ENCODE measurements at places on chromosomes 7 and 10. TPM values are rescaled to one million over a fixed set of nuclear protein-coding genes. Genes with fewer than 3 reads are reported as not detected.

GRCh38 chr10:132096863-132097478, 31.2 kb downstream of the JAKMIP3 start:
- no peak for DNase-seq

Gene GPR15LG
- not detected for total RNA-seq

- DNase-seq = no peak
These were observed 62.3 kb upstream of the PDLIM1 start for GRCh38 chr10:95353123-95353522.

Gene PLAU
- total RNA-seq = 614 TPM

DNA sequence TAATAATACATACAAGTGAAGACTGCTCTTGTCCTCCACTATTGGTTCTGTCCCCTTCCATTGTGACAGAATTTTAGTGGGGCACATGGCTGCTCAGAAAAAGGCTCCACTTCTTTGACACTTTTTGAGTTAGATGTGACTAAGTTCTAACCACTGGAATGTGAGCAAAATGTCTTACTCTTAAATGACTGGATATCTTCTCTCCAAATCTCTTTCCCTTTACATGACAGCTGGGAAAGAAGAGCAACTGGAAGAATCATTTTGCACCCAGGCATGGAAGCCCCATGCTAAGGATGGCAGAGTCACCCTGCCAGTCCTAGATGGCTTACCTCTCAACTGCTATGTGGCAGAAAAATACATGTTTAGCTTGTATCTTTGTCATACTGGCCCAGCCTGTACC, 97.7 kb downstream of the CACNA2D1 start:
- peak; percentile 58 for DNase-seq

DNA sequence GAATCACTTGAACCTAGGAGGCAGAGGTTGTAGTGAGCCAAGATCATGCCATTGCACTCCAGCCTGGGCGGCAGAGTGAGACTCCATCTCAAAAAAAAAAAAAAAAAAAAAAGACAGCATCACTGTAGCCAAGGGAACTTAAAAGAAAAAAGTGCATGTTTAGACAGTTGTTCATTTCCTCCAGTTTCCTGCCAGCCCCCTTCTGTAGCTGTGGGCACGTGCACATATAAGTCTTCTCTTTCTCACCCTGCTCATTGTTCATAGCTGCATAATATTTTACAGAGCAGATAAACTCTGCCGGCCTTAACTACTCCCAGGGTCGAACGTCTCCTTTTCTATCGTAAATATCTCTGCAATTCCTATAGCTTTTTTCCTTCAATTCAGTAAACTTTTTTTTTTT, 132.6 kb downstream of the LHPP start:
- DNase-seq = no peak

GRCh38 chr7:143487566-143487965, 9.9 kb downstream of the TAS2R41 start:
- peak; percentile 45 for DNase-seq

GRCh38 chr7:49911909-49912308, 138.5 kb downstream of the VWC2 start:
- no peak for DNase-seq

GRCh38 chr10:23073527-23073926, 21.9 kb upstream of the MSRB2 start:
- DNase-seq = peak; percentile 34

Gene TBATA
- not detected for total RNA-seq

Gene GDF10
- total RNA-seq = not detected

Gene OR9A2
- total RNA-seq = not detected

Gene LRIT1
- total RNA-seq = not detected

Gene PRXL2A
- not detected for total RNA-seq

Gene GBF1
- total RNA-seq = 43.9 TPM

- no peak for DNase-seq
These were observed 27.9 kb upstream of the ZEB1 start for GRCh38 chr10:31291123-31291522.

DNA sequence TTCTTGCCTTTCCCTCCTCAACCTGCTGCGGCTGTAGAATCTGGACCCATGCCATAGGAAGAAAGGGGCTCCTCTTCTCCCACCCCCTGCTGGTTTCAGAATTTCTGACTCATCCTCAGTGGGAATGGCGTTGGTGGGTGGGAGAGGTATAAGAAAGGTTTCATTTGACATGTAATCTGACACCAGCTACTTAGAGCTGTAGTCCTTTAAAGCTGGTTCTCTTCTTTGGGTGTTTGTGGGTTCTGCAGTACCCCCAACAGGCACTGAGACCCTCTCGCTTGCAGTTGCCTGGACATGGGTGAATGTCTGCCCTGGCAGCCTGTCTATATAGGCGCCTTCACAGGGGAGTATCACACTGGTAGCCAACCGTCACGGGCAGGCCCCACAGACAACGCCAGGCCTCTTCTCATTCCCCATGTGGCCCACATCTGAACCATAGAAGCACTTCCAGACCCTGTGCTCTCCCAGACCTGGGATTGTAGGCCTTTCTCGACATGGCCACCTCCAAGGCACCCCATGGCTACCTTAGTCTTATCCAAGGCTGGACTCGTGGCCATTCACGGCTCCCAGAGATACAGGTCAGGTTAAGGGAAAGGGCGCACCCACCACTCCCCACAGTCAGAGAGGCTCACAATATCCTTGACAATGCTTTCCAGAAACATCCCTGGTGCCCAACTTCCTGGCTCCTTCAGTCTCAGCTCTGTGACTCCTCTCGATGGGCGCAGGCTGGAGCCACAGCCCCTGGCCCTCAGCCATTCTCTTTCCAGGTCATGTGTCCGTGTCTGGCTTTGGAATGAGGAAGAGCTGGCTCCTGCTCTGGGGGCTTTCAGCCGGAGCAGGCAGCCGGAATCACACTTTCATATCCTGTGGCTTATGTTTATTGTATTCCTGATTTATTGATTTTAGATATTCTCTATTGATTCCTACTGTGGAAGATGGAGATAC, 17.5 kb downstream of the ZNF862 start:
- DNase-seq = peak; percentile 70

- DNase-seq = peak; percentile 98
These were observed 8.2 kb upstream of the STARD3NL start for GRCh38 chr7:38169847-38170246.

DNA sequence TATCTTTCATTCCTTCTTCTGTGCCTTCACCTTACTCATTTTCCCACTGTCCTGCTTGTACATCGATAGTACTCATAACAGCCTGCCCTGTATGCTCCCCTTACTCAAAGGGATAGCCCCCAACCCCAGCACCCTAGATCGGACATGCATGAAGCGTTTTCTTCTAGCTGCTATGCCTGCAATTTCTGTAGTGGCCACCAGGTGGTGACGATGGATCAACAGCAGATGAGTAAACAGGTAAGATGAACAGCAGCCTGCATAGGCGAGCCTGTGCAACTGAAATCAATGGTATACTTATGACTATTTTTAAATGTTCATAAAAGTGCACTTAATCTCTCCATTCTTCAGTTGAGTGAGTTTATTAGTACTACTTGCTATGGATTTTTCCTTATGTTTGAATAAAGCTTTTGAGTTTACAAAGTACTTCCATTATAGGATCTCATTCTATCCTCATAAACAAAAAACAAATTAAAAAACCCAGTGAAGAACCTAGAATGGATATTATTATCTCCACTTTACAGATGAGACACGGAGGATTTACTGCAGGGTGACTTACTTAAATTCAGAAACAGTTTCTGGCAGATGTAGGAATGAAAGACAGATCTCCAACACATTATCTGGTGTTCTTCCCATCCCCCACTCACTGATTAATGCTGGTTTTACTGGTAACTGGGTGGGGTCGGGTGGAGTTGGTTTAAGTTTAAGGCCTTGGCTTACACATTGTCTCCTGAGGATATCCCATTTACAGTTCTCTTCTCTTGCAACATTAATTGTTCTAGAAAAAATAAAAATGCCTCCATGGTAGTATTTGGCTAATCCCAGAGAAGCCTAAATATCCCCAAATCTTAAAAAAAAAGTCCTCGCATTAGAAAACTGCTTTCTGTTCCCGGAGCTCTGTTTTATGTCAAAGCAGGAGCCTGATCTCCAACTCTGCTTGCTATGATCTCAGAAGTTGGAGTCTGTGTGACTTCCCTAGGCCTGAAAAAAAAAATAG, 222.1 kb downstream of the GLI3 start:
- peak; percentile 52 for DNase-seq

- DNase-seq = no peak
These were observed 922.2 kb downstream of the SORCS1 start for GRCh38 chr10:106242301-106242700.

Gene CTAGE6
- not detected for total RNA-seq

- no peak for DNase-seq
These were observed 168.7 kb downstream of the PIP4K2A start for GRCh38 chr10:22545643-22546042.

GRCh38 chr7:155210356-155210755, 87.3 kb upstream of the INSIG1 start:
- DNase-seq = no peak

Gene LIPM
- total RNA-seq = not detected

DNA sequence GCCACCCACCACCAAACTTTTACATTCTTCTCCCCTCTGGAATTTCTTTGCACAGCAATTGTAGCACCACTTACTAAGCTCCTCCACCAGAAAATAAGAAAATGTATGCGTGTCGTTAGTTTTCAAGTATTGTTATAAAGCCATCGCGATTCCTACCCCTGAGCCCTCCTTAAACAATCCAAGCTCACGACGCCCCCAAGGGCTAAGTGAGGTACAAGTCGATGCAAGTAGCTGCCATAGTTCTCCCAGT, 1.3 kb downstream of the FRAT2 start:
- DNase-seq = peak; percentile 58

DNA sequence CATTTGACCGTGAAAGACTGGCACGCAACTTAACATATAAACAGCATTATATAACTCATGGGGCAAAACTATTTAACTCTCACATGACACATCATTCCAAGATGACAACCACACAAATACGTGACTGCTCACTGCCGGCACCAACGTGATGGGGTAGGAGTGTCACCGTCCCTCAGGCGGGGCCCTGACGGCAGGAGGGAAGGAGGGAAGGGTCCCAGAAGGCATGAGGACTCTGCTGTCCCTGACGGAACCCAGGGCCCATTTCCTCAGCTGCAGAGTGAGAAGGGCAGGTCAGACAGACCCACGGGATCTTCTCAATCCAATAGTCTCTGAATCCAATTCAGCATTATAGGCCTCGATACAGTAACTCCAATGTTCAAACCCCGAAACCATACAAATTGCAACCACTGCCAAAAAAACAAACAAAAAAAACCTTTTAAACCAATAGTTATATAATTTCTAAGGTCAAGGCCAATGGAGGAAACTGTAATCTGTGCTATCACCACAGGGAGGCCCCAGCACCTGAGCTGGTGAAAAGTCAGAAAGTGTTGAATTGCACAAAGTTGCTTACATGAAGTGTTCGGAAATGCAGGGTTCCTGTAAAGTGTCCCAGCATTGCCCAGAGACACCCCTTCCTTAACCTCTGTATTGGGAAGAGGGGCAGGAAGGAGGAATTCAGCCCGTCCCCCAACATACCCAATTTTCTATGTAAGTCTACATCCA, 137.4 kb downstream of the TNS3 start:
- peak; percentile 61 for DNase-seq

Gene UTF1
- not detected for total RNA-seq

DNA sequence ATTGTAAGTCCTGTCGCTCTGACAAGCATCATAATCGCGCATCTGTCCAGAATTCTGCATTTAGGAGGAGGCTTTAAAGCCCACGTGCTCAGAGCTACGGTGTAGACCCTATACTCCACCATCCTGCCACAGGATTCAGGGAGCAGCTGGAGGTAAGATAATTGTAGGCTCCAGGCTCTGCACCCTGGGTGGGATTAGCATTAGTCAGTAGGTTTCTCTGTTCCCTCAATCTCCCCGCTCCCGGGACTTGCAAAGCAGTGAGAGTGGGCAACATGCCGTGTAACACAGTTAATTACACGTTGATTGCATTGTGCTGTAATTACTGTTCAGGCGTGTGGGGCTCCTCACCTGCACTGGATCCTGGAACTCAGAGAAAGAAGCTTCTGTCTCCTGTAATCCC, 89.3 kb upstream of the CUX1 start:
- DNase-seq = no peak

- no peak for DNase-seq
These were observed 26.0 kb downstream of the PPP1R3A start for GRCh38 chr7:113892818-113893217.

Gene PLPP4
- total RNA-seq = 0.46 TPM

DNA sequence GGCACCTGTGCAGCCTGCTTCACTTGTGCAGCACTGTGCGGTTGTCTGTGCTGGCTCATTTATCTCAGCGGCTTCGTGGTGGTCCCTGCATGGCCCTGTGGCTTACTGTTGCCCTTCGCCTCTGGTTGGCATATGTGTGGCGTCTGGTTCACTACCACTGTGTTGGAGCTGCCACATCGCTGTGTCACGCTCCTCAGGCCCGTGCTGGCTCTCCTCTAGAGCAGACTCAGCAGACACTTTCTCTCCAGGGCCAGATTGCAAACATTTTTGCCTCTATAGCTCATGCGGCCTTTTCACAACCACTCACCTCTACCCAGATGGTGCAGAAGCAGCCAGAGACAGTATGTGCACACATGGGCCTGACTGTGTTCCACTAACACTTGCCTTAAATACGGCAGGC, 37.9 kb downstream of the PPP2R2D start:
- DNase-seq = no peak
